ENCODE measurements at places on chromosomes 6 and 20. TPM values are rescaled to one million over a fixed set of nuclear protein-coding genes. Genes with fewer than 3 reads are reported as not detected.

The PRSS16 gene
- not detected for total RNA-seq

The PGC gene
- total RNA-seq, result not detected

The ELOVL4 gene
- 12.3 TPM for total RNA-seq

The DUSP15 gene
- total RNA-seq, result 1.6 TPM
